ENCODE measurements at places on chromosomes 7 and 10.
A peak's percentile ranks its signal among the peaks of the same experiment; 100 is the strongest.

- no peak for DNase-seq
These were observed 366.5 kb upstream of the KLF6 start for GRCh38 chr10:4151466-4151865.

DNA sequence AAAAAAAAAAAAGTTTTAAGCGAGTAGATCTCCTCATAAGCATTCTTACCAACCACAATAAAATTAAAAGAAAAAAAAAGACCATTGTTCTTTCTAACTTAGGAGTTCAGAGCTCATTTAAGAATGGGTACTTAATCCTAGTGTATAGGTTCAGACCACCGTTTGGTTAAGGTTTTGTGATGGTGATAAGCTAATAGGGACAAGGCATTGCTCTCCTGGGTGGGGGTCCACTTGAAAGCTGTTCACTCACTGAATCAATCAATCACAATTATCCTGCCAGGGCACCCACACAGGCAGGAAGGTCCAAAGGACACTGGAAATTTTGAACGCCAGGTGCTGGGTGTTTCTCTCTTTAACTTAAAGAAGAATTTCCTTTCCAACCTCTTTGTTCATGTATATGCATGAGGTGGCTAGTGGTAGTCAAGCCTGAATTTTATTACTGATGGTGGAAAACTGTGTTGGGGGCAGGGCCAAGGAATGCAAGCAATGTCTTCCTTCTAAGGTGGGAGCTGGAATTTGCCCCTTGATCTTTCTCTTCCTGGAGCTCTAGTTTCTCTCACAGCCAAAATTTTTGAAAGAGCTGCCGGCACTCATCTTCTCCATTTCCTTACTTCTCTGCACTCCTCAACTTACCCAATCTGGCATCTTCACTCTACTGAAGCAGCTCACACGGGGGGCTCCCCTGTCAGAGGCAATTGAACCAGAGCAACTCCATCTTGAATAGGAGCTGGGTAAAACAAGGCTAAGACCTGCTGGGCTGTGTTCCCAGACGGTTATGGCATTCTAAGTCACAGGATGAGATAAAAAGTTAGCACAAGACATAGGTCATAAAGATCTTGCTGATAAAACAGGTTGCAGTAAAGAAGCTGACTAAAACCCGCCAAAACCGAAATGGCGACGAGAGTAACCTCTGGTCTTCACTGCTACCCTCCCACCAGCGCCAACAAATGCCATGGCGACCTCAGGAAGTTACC is 7.5 kb upstream of the FAM131B start:
- DNase-seq: no peak

DNA sequence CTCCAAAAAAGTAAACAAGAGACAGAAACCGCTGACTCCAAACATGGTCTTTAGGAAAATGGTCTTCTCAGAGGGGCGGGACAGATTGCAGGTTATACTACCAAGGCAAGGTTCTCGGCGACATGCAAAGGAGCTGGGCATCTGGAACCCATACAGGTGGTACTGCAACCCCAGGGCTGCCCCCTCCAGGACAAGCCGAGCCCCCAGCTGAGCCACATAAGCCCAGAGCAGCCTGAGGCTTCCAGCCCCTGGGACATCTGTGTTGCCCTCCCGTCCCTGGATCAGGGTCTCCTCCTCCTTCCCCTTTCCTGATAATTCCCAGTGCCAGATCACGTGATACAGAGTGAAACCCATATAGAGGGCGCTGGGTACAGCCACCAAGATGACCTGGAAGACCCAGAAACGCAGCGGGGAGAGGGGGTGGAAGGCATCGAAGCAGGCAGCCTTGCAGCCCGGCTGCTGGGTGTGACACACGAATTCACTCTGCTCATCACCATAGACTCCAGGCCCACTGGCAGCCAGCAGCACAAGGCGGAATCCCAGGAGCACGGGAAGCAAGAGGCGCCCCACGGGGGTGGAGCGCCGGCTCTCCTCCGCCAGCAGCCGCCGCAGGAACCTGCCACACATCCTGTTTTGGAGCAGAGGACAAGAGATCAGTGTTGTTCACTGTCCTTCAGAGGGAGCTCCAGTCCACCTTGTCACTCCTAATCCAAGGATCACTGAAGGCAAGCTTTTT is at the start of gene GJC3:
GJC3 (minus strand) TSS at position 627 of the 736 bp plus-strand sequence; CDS start at position 627, 0 bp downstream.
- DNase-seq: peak; percentile 52

- DNase-seq: peak; percentile 70
These were observed 1.9 kb downstream of the INA start for GRCh38 chr10:103278862-103279298.

DNA sequence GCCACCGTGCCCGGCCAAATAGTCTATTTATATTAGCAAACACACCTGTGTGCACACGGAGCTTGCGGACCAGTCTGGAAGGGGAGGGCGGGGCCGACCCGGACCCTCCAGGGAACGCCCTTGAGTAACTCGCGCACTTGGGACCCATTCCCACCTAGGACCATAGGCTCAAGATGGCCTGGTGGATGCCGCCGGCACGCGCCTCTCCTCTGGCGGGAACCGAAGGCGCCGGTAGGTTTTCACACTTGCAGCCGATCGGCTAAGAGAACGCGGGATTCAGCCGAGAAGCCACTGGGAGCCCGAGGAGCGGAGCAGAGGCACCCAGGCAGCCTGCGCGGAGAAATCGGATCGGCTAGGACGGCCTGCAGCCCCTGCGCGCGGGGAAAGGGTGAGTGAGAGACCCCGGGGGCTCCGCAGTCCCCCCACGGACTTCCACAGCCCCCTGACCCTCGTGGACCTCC is 18.9 kb downstream of the IFT22 start:
- no peak for DNase-seq

DNA sequence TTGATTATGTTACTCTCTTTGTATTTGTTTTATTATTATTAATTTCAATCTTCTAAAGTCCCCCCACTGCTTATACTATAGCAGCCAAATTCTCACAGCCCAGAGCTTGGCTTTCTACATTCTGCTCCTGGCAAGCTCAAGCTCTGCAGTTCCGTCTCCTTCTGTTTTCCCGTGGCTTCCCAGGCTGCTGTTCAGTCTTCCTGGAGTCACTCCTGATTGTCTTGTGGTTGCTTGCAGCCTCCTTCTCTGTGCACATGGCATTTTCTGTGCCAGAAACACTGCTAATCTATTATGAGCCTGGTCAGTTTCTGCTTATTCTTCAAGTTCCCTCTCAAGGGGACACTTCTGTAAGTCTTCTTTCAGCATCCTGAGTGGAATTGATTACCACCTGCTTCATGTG is 533.7 kb upstream of the IGFBP3 start:
- no peak for DNase-seq

- peak; percentile 60 for DNase-seq
These were observed 559 bp downstream of the DBF4 start for GRCh38 chr7:87876869-87877234.

DNA sequence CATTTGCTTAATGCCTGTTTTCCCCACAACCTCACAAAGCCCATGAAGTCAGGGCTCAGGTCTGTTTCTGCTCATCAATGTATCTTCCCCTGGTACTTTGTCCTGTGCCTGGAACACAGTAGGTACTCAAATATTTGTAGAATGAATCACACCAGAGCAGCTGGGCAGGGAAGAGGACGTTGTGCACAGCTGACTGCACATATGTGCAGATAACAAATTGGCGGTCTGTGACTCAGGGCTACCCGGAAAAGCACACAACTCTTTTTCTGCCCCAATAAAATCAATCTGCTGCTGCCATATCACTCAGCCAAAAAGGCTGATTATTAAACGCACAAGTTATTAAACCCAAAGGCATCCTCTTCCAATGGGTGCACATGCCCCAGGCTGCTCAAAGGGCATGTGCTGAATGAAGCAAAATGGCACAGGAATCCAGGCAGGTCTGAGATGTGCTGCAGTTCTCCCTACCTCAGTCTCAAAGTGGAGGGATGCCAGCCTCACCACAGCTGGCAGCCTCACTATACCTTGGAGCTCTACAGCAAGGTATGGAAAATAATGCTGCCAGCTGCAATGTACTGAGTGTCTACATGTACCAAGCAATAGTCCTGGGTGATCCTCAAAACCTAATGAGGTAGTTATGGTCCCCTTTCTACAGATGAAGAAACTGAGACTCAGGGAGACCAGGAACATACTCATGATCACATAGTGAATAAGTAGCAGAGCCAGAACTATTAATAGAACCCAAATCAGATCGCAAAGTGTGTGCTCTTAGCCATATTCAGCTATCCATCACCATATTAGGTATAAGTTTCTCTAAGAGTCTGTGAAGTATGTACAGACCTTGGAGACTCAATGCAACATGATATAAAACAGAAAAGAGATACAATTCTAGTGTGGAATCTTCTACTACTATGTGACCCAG is 43.4 kb downstream of the SORBS1 start:
- DNase-seq: no peak

- DNase-seq: no peak
These were observed 42.3 kb downstream of the CTBP2 start for GRCh38 chr10:125118011-125118611.

GRCh38 chr7:138945154-138945553 is 36.0 kb downstream of the KIAA1549 start:
- DNase-seq: no peak

- no peak for DNase-seq
These were observed 31.3 kb downstream of the LAMB1 start for GRCh38 chr7:107971613-107972012.

- DNase-seq: no peak
These were observed 68.2 kb downstream of the SLC37A3 start for GRCh38 chr7:140330128-140330527.

DNA sequence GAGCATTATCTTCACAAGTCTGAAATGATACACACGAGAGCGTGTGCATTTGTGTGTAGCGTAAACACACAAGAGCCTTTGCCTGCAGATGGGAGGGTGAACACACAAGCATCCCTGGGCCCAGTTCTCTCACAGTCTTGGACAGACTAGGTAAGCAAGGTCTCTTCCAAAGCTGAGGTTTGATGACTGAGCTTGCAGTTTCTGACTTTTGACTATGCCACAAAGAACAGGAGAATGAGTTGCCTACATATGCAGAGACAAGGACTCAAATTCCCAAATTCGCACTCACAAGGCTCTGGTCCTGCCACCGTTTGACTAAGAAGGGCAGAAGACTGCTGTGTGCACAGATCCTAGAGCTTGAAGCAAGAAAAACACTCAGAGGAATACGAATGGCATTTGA is 55.8 kb downstream of the FAM53B start:
- no peak for DNase-seq

- no peak for DNase-seq
These were observed 100.0 kb downstream of the RELN start for GRCh38 chr7:103889451-103889850.

DNA sequence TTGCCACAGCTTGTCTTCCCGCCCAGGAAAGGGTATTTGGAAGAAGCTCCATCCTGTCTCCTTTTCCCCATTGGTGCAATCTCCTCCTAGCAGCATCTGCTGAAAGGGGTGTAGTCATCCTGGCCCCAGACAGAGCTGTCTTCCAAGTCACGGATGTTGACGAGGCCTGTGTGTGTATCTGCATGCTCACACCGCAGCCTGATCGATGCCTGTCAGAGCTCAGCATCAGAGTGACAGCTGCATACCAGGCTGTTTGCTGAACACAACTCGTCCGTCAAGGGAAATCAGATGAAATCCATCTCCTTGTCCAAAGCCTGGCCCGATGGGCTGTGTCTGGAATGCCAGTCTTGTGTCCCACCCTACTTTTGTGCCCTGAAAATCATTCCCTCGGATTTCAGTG is 21.2 kb upstream of the LRRC4 start:
- no peak for DNase-seq

DNA sequence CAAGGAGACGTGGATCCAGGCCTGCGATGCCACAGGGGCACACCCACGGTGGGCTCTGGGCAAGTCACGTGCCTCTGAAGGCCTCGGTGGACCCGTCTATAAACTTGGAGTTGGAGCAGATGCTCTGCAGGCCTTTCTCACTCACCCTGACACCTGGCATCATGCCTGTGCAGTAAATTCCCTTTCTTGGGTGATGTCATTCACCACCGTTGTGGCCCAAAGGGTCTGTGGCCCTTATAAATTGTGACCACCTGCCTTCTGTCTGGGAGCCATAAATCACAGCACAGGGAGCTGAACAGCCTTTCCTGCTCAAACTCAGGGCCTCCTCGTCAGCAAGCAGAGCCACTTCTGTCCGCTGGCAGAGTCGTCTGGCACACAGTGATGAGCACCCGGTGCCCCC is 52.2 kb downstream of the GPAM start:
- no peak for DNase-seq

GRCh38 chr10:69388488-69388887 is 28.2 kb downstream of the TACR2 start:
- no peak for DNase-seq

- DNase-seq: no peak
These were observed 133.2 kb downstream of the PKD1L1 start for GRCh38 chr7:47814905-47815613.

GRCh38 chr7:151015967-151016366 is 8.3 kb downstream of the ATG9B start:
- no peak for DNase-seq

- no peak for DNase-seq
These were observed 71.1 kb downstream of the STK17A start for GRCh38 chr7:43653891-43654504.

- DNase-seq: no peak
These were observed 92.4 kb downstream of the CXCL12 start for GRCh38 chr10:44292390-44293002.

DNA sequence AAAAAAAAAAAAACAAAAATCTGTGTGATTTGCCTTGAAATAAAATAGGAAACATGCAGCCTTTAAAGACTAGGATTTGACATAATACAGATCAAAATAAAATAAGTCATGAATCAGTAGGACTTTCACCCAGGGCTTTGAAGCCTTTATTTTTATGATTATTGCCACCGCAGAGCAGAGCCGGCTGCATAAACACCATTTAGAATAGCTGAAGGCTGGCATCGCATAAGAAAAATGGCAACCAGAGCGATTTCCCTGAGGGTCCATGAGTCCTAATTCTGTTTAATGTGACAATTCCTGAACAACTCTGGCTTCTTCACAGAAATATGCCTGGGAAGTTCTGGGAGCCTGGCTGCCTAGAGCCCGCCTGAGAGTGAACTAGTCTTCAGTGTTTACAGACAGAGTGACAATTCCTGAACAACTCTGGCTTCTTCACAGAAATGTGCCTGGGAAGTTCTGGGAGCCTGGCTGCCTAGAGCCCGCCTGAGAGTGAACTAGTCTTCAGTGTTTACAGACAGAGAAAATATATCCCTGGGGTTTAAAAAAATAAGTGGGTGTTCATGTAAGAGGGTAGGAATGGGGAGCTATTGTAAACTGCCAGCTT is 112.0 kb downstream of the EEPD1 start:
- no peak for DNase-seq

GRCh38 chr10:128078136-128078969 is 47.9 kb downstream of the MKI67 start:
- DNase-seq: peak; percentile 58

DNA sequence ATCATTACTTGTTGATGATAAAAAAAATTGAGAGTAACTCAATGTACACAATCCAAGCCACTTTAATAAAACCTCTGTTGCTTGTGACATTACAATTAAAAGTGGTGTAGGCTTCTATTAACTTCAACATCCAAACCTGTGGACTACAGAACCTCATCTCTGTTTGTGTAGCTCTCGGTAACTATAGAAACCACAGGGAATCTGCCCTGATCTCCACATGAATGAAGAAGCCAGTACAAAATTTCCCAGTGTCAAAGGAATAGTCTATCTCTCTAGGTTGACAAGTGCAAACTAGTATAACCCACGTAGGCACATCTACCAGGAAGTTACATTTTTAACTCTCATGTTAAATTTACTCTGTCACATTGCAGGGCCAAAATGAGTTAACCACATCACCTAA is 204.3 kb downstream of the CHCHD3 start:
- DNase-seq: no peak
